Smooth muscle cell of the brain vasculature (primary cell): ENCODE measurements at places on chromosomes 5 and 9.
A peak's percentile ranks its signal among the peaks of the same experiment; 100 is the strongest.

DNA sequence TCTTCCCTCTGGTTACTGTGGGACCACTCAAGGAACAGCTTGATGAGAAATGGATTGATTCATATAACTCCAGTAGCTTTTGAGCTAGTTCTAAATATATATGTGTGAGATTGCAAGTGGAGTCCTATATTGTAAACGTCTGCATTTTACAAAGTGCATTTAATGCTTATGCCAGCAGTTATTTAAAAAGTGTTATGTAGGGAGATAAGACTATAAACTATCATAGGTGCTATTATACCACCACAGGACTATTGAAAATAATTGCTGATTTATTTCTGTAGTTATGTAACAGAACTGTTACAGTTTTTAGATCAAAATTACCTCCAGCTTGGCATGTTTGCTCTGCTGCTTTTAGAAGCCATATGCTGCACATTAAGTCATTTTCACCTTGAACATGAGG, 36.2 kb downstream of the PTCD2 start:
- no peak for DNase-seq

- DNase-seq, result no peak
These were observed 164.6 kb downstream of the CCDC171 start for GRCh38 chr9:15717290-15717967.

DNA sequence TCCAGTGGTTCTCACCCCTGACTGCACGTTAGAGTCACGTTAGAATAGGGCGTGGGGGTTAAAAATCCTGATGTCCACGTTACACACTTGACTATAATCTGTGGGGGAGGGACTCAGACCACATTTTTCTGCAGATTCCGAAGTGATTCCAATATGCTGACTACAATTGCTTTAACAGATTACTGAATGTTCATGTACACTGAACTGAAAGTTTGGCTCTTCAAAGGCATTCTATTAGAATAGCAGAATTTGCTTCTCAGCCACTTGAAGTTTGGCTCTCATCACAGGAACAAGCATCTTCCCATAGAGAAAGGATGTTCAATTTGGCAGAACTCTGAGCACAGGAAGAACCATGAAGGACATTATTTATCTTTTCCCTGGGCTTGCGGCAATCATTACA, 84.5 kb downstream of the HAPLN1 start:
- DNase-seq, result no peak

GRCh38 chr9:134437403-134438194, 111.3 kb downstream of the RXRA start:
- no peak for DNase-seq

DNA sequence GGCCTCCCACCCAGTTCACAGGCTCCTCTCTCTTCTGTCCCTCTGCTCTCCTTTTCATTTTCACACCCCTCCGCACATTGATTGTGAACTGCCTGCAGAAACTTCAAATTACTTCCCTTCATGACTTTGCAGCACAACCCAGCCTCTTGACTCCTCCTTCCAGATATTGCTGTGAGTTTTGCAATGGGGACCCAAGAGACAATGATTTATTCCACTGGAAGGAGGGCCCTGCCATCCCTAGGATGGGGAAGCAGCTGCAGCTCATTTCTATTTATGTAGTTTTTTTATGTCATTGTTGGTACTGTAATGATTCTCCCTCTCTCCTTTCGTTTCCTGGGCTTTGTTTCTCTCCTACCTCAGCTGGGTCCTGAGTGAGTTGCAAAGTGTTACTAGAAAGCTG, 364.9 kb downstream of the ICE1 start:
- no peak for DNase-seq

GRCh38 chr5:78706825-78707224, 58.3 kb upstream of the LHFPL2 start:
- DNase-seq, result no peak

DNA sequence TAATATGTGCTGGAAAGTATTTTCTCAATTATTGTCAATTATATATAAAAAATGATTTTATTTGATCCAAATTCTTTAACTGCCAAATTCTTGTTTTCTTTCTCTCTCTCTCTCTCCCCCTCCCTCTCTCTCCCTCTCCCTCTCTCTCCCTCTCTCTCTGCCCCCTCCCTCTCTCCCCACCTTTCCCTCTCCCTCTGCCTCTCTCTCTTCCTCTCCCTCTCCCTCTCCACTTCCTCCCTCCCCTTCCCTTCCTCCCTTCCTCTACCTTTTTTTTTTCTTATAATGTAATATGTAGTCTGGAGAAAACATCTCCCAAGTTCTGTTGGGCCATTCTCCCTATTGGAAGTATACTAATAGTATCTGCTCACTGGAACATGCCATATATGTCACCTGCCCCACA, 6.4 kb upstream of the RFX3 start:
- no peak for DNase-seq

- no peak for DNase-seq
These were observed 26.8 kb upstream of the GRHPR start for GRCh38 chr9:37395663-37396062.

DNA sequence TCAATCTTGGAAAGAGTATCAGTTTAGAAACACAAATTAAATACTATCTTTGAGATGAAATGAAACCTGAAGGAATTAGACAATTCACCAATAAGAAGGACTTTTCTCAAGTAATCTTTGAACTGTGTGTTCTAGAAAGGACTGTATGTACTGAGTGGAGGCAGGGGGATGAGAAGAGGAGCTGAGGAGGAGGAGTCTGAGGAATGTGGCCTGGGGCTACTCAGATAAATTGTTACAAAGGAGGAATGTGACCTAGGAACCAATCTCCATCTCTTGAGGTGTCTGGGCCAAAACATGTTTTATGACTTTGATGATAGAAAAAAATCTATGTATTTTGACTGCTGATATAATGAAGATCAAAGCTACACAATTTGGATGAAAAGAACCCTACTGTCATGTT, 124.3 kb upstream of the ANKRD55 start:
- DNase-seq, result no peak

DNA sequence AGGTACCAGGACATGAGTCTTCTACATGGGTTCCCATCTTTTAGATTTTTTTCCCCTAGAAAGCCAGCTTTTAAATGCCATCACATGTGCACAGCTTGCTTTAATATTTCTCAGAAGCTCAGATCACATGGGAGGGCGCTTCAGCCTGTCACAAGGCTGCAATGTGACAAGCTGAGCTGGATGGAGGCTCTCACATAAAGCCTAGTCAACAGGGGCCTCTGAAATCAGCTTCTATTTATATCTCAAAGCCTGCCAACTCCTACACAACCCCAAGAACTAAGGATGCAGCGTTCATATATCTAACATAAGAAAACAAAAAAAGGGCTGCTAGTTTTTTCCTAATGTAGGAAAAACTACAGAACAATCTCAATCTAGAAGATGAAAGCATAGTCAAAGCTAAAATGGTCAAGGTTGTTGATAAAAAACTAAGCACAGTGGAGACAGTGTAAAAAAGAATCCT, 2.3 kb downstream of the ZFAND5 start:
- peak; percentile 52 for DNase-seq

DNA sequence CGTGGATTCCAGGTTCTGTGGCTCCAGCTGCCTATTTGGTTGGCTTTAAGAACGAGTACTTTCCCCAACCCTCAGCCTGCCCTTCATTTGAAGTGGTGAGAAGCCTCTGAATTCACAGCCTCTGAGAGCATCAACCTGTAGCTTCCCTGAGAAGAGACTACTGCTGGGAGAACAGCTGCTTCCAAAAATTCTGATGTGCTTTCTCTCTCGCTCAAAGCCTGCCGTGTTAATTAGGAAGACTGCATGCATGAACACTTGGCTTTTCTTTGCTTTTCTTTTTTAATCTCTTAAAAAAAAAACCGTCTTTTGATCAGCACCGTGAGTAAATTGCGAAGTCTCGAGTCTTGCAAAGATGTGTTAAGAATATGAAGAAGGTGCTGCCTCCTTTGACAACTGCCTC, 153.4 kb upstream of the MAP1B start:
- no peak for DNase-seq

- no peak for DNase-seq
These were observed 499.1 kb downstream of the CDK5RAP2 start for GRCh38 chr9:120080849-120081248.

DNA sequence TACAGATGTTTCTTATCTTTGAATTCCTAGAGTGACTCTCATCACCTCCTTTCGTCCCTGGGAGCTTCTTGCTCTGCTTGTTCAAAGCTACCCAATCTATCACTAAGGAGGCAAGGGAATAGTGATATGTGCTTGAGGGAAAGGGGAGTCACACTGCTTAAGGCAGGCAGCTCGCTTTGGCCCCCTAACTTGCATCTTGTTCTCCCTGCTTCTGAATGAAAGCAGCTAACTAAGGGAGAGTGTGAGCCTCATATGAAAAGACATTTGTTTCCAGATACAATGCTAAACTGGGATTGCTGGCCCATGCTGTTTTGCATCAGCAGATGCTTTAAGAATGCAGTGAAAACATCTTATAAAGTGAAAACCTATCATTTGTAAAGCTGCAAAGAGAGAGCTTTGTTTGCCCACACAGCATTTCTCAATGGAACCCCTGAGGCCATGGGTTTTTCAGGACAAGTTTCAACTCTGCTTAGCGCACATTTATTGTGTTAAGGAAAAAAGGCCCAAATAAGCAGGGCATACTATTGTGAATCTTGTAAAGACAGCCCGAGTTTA, 367.9 kb upstream of the ADAMTSL1 start:
- no peak for DNase-seq

GRCh38 chr5:2740876-2741555, 10.5 kb downstream of the IRX2 start:
- no peak for DNase-seq

- no peak for DNase-seq
These were observed 42.4 kb downstream of the CPLANE1 start for GRCh38 chr5:37206736-37207135.

- DNase-seq, result no peak
These were observed 200 bp downstream of the NPR3 start for GRCh38 chr5:32711362-32711680.

GRCh38 chr5:143550986-143551630, 147.6 kb upstream of the NR3C1 start:
- no peak for DNase-seq

DNA sequence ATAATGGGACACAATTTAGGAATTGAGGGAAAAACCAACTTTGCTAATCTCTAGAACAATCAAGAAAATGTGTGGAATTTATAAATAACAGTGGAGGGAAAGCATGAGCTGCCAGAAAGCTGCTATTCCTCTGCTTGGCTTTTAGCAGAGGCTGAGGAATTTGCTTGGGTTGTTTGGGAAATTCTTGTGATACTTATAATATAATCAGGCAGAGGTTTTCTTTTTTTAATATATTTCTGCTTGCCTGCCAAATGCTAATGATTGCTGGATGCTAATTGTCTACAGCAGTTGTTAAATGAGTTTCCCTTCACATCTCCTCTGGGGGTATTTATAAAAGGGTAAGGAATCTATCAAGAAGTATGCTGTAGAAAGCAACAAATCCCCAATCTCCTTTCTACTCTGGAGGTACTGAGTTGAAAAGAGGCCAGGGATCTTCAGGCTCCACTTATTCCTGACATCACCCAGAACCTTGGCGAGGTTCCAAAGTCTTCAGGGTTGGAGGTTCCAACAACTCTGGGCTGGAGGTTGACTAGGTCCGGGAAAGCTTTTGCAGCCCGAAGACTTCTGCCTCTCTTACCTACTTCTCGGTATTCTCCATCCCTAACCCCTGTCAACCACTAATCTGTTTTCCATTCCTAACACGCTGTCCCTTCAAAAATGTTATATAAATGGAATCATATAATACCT, 60.4 kb upstream of the TMED7 start:
- no peak for DNase-seq

- DNase-seq, result no peak
These were observed 203.3 kb downstream of the MEF2C start for GRCh38 chr5:88679638-88680037.

- no peak for DNase-seq
These were observed 462.2 kb upstream of the PTGER4 start for GRCh38 chr5:40217553-40217952.

DNA sequence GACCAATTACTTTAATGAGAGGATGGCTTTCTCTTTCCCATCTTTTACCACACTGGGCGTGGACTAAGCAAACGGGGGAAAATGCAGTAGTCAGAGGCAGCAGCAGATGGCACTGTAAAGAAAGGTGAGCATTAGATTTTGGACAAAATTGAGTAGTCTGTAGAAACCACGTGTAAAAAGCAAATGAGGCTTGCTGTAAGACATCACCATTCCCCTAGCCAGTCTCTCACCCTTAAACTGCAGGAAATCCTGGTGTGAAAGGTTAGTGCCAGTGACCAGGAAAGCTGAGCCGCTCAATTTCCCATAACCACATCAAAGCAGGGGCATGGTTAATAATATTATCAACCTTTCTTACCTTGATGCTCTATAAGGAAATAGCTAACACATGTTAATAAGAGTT, 31.8 kb downstream of the SPATA31C2 start:
- no peak for DNase-seq

DNA sequence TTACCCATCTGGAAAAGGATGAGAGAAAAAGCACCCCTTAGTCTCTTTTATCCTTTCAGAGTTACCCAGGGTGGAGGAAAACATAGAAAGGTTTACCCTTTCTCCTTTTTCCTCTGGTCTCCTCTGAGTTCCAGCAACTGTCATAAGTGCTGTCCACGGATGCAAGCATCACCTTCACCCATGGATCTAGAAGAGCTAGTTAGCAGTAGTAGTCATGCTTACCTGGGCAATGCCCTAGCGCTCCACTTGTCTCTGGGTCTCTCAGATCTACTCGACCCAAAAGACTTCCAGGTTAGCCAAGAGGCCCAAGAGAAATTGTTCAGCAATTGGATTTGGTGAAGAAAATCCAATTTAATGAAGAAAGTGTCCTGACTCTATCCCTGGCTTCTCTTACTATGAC, 656.2 kb upstream of the PTPRD start:
- no peak for DNase-seq

DNA sequence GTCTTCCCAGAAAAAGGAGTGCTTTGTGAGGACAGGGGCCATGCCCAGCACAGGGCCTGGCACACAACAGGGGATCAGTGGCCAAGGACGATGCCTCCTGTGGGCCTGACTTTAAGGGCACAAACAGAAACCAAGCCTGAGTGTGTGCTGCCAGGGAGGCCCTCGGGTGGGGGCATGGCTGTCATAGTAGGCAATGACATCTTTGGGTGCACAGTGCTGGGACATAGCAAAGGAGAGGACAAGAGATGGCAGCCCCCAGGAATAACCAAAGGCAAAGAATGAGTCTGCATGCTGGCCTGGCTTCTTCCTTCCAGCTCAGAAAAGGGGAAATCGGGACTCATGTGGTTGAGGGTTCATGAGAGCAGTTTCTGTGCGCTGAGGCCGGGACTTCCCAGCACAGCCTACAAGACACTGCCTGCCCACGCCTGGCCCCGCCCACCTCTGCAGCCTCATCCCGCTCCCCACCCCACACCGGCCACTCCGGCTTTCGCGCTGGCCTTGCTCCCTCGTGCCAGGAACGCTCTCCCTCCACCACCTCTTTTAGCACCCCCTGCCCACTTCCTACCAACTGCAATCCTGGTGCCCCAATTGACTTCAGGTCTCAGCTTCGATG, 13.8 kb upstream of the LHX2 start:
- no peak for DNase-seq

DNA sequence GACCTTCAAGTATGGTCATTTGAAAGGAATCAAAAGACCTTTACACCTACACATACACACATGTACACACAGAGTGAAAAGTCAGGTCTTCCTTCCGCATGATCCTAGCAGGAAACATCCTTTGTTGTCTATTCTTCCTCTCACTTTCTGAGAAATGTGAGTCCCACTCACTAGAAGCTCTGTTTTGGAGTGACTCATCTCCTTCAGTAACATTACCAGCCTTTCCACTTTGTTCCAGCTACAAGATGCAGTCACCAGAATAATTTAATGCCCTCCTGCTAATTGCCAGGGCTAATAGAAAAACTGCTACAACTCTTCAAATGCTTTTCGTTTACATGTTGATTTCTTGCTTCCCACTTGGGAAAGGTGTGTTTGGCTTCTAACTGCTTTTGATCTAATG, 417.3 kb downstream of the RASEF start:
- no peak for DNase-seq

- no peak for DNase-seq
These were observed 505.3 kb downstream of the TLE4 start for GRCh38 chr9:80077059-80077458.
